ENCODE measurements at places on chromosomes 2 and 18.

- no peak for DNase-seq
Measured at GRCh38 chr2:202024871-202025270, 8.8 kb upstream of the FZD7 start.

DNA sequence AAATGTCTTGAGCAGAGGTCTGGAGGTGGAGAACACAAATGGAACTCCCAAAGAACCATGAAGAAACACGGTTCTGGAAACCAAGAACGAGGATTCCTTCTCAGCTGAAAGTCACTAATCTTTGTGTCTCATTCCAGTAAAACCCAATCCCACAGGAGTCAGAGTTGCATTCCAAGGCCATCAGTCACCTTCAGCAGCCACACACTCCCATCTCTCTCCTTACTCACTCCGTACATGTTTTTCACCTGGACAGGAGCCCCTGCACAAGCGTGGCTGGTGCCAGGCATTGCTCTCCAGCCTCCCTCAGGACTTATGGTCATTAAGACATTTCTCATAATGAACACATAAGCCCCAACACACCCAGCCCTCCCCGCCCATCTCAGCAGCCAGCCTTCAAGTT lies 175.4 kb upstream of the SIX2 start:
- DNase-seq, result no peak

DNA sequence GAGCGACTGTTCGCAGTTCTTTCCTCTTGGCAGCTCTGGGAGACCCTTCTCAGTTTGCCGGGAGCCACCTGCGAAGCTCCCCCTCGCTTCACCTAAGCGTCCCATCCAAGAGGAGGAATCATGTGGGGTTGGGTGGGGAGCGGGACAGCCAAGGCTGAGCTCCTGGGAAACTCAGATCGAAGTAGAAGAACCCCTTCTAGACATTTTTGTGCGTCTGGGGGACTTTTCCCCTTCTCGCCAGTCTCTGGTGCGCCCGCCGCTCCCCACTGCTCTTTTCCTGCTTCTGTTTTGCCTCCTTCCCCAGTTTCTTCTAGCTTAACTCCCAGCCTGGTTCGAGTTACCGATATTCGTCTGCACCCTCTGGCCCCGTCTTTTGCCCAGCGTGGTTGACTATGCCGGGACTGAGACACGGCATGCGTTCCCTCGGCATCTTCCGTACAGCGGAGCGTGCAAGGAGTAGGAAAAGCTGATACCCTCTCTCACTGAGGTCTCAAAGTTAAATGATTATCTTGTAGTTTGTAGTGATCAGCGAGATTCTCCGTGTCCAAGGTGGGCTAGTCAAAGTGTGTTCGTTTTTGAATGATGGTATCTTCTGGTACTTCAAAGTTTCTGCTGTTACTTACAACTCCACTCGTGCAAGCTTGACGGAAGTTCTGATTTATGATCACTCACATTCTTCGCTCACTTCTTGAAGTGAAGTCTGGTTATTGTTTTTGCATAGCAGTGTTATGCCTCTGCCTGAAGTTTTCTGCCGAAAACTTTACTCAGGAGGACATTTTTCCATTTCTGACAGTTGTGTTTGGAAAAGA lies 664 bp downstream of the CAMKMT start:
- no peak for DNase-seq

DNA sequence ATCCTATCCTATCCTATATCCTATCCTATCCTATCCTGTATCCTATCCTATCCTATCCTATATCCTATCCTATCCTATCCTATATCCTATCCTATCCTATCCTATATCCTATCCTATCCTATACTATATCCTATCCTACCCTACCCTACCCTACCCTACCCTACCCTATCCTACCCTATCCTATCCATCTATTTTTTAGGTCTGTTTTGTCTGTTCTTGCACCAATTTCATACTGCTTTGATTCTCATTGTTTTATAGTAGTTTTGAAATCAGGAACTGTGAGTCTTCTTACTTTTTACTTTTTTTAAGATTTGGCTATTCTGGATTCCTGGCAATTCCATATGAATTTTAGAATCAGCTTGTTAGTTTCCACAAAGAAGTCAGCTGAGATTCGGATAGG lies 118.5 kb downstream of the TGFA start:
- no peak for DNase-seq

GRCh38 chr2:145431181-145431951 lies 911.4 kb upstream of the ZEB2 start:
- no peak for DNase-seq

DNA sequence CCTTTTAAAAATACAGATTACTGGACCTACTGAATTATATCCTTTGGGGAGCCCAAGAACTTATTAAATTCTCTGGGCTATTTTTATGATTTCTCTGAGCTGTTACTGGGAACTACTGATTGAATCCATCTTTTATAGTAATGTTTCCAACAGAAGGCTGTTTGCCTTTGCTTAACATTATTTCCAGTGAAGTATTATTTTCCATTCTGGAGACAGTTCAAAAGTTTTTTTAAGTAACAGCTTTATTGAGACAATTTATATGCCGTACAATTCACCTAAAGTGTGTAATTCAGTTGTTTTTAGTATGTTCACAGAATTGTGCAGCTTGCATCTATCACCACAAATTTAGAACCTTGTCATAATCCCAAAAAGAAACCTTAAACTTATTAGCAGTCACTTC lies 100.6 kb downstream of the BABAM2 start:
- DNase-seq, result no peak

DNA sequence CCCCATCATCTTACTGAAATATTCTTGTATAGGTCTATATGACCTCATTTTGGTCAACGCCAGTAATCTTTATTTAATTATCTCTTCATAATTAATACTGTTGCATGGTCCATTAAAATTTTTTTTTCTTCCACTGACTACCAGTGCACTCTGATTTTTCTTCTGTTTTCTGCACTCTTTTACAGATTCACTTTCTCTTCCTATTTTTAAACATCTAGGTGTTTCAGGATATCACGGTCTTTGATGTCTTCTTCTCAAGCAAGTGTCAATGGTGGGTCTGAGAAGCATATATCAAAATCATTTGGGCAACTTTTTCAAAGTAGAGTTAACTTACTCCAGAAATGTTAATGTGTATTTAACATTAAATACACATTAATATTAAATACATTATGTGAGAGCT lies 51.4 kb downstream of the CCDC141 start:
- no peak for DNase-seq

DNA sequence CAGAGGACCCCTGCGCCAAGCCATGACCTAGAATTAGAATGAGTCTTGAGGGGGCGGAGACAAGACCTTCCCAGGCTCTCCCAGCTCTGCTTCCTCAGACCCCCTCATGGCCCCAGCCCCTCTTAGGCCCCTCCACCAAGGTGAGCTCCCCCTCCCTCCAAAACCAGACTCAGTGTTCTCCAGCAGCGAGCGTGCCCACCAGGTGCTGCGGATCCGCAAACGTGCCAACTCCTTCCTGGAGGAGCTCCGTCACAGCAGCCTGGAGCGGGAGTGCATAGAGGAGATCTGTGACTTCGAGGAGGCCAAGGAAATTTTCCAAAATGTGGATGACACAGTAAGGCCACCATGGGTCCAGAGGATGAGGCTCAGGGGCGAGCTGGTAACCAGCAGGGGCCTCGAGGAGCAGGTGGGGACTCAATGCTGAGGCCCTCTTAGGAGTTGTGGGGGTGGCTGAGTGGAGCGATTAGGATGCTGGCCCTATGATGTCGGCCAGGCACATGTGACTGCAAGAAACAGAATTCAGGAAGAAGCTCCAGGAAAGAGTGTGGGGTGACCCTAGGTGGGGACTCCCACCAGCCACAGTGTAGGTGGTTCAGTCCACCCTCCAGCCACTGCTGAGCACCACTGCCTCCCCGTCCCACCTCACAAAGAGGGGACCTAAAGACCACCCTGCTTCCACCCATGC lies 3.0 kb downstream of the PROC start:
- DNase-seq, result no peak

DNA sequence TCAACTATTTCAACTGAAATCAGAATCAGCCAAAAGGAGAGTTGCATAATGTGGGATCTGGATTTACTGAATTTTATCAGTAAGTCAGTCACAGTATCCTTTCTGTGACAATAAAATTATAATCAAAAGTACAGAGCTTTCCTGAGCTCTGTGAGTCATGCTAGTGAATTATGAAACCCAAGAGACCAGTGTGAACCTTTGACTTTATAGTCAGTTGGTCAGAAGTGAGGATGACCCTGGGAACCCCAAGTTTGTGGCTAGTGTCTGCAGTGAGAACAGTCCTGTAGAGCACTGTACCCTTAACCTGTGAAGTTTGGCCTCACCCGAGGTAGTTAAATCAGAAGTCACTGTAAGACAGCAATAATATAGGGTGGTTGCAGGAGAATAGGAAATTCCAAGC lies 381.7 kb downstream of the CDH19 start:
- DNase-seq, result no peak

- DNase-seq, result no peak
Measured at GRCh38 chr2:12796657-12797056, 79.9 kb downstream of the TRIB2 start.

DNA sequence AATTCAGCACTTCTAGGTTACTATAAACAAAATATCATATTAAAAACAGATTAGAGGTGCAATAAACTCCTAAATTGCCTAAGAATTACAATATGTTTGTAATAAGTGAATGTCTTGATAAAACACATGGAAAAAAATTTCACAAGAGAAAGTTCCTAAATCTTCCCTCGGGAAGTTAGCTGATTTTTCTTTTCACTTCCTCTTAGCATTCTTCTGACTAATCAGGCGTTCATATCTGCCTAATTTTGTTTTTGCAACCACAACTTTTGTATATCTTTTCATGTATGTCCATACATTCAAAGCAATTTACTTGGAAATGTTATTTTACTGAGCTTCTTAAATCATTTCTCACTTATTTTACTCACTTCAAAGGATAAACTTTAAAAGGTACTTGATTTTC lies 88.5 kb downstream of the RTTN start:
- DNase-seq, result no peak

DNA sequence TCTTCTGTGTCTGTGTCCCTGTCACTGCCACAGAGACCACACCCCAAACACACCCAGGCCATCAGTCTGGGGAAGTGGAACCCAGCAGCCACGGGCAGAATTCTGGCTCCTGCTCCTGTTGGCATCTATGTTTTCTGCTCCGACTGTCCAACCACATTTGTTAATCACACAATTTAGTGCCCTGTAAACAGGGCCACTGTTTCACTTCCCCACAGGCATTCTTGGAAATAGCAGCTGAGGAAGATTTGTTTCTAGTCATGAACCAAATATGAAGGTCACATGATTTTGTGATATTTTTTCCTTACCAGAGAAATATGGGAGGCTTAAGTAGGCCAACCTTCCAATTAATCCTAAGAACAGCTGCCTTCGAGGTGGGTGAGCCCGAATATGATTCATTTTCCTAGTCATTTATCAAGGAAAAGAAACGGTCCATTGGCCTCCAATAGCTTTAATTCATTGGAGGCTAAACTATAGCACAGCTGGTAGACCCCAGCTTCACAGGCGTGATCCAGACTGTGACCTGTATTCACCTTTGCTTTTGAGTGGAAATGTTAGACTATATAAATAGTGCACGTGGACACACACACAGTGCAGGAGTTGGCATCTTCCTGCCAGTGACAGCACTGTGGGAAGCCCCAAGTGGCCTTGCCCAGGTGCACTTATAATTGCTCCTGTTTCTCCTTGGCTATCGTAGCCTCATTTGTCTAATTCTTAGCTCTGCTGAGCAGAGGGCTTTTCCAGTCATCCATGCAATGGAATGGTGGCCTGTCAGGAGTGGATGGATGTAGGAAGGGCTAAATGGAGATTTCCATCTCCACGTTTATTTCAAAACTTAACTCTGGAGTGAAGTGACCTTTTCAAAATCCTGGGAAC lies 267.9 kb downstream of the LPIN1 start:
- no peak for DNase-seq

DNA sequence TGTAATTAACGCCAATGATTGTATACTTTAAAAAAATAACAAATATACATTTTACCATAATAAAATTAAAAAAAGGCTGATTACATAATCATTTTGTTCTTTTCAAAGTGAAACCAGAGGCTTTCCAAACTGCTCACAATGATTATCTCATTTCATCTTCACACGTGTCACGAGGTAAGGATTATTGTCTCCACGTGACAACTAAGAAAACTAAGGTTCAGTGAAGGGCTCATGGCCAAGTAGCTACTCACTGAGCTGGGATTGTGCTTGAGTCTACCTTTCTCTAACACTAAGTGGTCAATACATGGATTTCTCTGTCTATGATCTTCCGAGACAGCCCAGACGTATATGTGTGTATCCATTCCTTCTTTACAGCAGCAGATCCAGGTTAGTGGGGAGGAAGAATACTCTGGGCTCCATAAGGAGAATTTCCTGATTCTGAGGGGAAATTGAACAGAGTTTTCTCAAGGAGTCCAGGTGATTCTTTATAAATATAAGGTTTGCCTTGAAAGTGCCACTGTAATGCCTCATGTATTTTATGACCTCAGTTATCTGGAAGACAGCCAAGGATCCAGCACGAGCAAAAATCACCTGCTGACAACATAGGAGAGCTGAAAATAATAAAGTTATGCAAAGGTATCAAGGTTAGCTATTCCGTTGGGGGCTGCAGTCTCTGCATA lies 25.6 kb upstream of the ACSL3 start:
- DNase-seq, result no peak

- DNase-seq, result no peak
Measured at GRCh38 chr2:217521820-217522219, 481.0 kb downstream of the TNS1 start.

- no peak for DNase-seq
Measured at GRCh38 chr2:15677141-15677843, 85.6 kb downstream of the DDX1 start.

DNA sequence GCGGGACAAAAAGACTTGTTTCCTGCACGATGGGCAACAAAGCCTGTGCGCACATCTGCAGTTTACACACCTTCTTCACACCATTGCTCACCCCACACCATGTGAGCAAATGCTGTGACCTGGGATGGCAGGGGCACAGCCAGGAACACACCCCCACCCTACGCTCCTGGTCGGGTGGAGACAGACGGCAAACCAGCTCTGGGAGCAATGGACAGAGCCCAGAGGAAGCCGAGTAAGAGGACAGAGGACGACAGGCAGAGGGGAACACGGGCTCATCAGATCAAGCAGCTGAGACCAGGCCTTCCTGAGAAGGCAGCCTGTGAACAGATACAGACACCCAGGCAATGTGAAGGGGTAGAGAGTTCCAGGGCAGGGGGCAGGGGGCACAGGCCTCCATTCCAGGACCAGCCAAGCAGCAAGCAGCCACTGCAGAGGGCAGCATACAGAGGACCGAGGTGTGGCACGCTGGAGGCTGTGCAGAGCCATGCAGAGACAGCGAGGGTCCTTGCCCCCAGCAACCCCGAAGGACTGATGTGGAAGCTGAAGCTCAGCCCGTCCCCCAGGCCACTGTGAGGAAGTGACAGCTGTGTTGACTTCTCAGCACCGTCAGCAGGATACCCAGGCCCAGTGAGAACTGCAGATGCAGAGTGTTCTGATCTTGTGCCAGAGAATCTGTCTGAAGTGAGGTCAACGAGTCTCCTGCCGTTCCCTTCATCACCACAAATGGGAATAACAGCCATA lies 46.2 kb downstream of the PARD6G start:
- no peak for DNase-seq

GRCh38 chr2:133957724-133958480 lies 296.0 kb upstream of the MGAT5 start:
- DNase-seq, result no peak

Data from stimulated activated CD8-positive, alpha-beta memory T cell treated with anti-CD3 and anti-CD28 coated beads, Interleukin-7, amount 100 ng/mL, for 1 hour (primary cell).